ENCODE measurements at places on chromosomes 5 and 9.

DNA sequence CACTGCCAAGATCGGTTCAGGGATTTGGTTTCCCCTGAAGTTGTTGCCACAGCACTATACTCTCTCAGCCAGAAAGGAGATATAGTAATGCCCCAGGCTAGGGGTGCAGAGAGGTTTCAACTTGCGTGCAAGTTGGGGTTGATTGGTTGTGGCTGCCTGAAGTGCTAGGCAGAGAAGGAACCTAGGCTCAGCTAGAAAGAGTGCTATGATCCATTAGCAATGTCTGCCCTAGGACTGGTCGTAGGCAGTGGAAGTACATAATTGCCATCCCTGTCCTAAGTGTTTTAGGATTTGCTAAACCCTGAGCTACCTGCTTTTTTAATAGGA lies 136.6 kb upstream of the SMIM23 start:
- DNase-seq = no peak

- no peak for DNase-seq
These were observed 71.7 kb downstream of the TEX10 start for GRCh38 chr9:100281066-100281465.

DNA sequence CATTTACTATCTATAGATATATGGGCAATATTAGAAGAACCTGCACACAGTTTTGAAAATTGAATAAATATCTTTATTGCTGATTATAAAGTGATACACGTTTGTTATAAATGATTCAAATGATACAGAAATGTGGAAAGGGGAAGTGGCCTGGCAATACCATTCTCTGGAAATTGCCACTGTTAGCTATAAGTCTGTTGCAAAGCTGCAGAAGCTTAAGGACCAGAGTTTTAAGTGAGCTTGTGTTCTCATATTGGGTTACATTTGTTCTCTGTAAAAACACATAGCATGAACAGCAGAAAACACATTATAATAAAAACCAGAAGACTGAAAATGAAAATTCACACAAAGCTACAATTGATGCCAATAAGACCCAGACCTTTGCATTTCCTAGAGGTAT lies 59.6 kb downstream of the RASGRF2 start:
- DNase-seq = no peak

GRCh38 chr5:167951116-167951515 lies 340.3 kb upstream of the WWC1 start:
- no peak for DNase-seq

- DNase-seq = peak; percentile 73
These were observed 41.5 kb downstream of the VAV2 start for GRCh38 chr9:133950629-133951111.

- DNase-seq = peak; percentile 87
These were observed 5.7 kb downstream of the TMC1 start for GRCh38 chr9:72526901-72527800.

DNA sequence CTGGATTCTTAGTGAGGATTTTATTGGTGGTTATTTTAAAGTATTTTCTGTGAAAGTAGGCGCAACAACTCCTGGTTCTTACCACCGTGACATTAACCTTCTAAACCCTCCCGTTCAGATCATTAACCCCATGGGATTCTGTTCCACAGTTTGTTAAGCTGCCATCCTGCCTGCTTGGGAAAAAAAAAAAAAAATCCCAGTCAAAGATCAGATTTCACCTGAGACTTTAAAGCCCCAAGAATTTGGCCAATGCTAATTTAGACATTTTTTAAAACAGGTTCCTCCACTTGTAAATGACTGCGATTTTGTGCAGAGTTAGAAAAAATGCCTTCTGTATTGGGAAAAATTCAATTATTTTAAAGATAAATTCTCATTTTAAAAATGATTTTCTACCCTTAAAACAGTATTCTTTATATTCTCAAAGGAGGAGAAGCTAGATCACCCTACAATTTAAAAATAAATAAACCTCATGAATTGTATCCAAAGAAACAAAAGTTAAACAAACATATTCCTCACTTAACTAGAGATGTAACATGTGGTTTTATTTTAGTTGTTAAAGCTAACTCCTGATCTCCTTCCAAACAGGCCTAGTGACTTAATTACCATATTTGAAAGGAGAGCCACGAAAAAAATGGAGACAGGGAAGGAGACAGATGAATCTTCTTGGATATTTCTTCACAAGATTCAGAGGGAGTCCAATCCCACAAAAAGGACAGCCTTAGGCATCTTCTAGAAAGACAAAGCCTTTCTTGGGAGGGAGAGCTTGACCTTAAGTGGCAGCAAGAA lies 93.1 kb upstream of the IFNK start:
- DNase-seq = no peak

Measured in right hindlimb (tissue), 1 donor.